ENCODE measurements at places on chromosomes 6 and 20.

- DNase-seq: no peak
These were observed 58.6 kb downstream of the GFOD1 start for GRCh38 chr6:13428583-13429405.

DNA sequence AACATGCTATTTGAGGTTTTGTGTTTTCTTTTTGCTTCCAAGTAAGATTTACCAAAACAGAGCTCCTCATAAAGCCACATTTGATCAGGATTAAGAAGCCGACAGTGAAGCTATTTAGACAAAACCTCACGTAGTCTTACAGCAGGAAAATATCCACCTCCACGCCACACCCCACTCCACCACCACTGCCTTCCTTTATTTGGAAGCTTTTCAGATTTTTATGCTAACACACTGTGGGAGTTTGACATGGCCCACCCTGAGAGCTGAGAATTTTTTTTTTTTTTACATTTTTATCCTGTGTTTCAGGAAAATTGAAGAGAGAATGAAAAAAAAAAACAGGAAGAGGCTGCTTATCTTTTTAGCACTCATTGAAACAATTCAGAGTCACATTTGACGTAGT, 104.8 kb upstream of the MC3R start:
- no peak for DNase-seq

DNA sequence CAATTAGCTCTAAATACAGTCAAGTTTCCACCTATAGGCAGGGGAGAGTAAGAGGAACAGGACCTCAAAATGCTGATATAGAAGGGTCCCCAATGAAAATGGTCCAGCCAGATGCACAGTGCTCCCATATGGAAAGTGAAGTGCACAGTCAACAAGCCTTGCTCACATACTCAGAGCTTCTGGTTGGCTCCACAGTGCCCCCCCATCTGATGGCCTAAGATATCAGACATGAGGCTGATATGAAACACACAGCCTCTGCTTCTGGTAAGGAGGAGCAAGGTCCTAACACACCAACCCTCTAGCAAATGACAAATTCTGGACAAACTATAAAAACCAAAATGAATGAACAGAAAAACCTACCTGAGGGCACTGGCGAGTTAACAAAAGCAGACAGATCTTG, 111.4 kb upstream of the EMILIN3 start:
- DNase-seq: no peak

DNA sequence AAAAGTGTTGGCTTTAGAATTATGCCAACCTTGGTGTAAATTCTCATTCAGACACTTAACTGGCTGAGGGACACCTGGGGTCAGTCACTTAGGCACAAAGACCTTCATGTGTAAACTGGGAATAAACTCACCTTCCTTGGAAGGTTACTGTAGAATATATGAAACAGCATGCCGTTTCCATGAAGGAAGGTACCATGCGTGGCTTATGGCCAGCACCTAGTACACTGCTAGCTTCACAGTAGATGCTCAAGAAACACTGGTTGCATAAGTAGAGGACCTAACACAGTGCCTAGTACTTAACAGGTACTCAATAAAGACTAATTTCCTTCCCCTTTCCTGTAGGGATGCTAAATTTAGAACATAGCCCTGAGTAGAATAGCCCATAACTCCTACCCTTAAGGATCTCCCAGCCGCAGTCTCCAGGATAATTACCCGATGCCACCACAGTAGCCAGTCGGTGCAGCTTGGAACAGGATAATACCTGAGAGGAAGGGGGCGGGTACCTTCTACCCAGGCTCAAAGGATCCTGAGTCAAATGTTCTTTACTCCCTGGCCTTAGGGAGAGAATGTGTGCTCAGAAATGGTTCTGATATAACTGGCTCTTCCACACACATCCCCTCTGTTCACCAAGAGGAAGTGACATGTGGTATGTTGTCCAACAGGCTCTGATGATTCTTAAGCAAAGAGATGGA, 3.6 kb downstream of the BCL2L1 start:
- DNase-seq: no peak

- DNase-seq: no peak
These were observed 157.0 kb downstream of the SCML4 start for GRCh38 chr6:107666981-107667601.

- no peak for DNase-seq
These were observed 123.5 kb downstream of the SLC24A3 start for GRCh38 chr20:19335916-19336315.

- no peak for DNase-seq
These were observed 15.5 kb downstream of the FAM83B start for GRCh38 chr6:54861905-54862616.

- DNase-seq: no peak
These were observed 7.8 kb upstream of the E2F1 start for GRCh38 chr20:33693741-33694638.

DNA sequence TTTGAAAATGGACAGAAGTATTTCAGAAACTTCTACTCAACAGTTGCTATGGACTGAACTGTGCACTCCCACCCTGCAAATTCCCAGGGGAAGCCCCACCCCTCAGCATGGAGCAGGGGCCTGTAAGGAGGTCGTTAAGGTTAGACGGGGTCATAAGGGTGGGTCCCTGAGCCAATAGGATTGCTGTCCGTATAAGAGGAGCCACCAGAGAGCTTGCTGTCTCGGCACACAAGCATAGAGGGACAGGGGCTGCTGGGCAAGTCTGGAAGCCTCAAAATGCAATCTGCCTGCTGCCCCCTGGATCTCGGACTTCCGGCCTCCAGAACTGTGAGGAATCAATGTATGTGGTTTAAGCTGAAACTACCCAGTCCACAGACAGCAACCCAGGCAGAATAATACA, 37.4 kb upstream of the AFDN start:
- DNase-seq: peak; percentile 63

DNA sequence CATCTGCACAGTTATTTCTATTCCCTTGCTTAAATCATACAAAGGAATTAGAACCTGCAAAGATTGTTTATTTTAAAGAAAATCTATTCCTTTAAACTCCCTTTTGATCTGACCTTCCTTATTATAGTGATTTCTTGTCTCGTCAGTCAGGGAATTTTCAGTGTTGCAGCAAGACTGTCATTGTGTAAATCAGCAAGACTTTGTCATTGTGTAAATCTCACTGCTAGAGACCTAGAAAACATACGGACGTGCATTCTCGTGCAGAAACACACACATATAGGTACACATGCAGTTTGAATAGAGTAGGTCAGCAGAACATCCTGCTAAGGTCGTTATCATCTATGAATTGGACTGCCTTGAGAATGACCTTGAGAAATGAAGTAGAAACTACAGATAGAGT, 6.2 kb upstream of the SGK1 start:
- DNase-seq: no peak

- DNase-seq: no peak
These were observed 90.2 kb downstream of the TMEM242 start for GRCh38 chr6:157233156-157233555.

- DNase-seq: no peak
These were observed 180.3 kb upstream of the ZNF217 start for GRCh38 chr20:53773792-53774401.

DNA sequence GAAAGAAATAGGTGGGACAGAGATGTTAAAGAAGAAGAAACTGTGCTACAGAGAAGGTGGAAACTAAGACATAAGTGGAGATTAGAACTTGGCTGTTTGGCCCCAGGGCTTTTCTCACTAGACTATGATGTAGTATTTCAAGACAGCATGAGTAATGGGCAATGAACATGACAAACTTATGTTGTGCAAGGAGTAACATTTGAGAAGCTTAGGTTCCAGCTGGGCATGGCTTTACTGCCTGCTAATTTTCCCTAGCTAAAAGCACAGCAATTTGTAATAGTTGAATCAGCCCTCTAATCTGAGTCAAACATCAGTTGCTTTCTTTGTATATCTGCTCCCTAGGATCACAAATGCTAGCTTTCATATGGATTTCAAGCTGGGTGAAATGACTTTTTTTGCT, 294.3 kb upstream of the BMP2 start:
- no peak for DNase-seq

DNA sequence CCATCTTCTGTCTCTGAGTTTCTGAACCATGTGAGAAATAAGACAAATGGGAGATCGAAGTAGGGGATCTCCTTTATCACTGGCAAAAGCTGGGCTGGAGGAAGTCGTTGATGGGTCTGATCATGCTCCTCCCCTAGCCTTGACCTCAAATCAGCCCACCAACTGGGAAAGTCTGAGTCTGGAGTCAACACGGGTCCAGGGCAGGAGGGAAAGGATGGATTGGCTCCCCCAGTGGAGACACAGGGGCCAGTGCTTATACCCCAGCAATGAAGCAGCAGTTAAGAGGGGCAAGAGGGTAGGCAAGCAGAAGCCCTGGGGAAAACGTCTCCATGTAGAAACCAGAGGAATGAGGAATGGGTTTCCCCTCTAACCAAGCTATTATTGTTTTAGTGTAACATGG, 152.6 kb downstream of the TBC1D7 start:
- DNase-seq: peak; percentile 19

DNA sequence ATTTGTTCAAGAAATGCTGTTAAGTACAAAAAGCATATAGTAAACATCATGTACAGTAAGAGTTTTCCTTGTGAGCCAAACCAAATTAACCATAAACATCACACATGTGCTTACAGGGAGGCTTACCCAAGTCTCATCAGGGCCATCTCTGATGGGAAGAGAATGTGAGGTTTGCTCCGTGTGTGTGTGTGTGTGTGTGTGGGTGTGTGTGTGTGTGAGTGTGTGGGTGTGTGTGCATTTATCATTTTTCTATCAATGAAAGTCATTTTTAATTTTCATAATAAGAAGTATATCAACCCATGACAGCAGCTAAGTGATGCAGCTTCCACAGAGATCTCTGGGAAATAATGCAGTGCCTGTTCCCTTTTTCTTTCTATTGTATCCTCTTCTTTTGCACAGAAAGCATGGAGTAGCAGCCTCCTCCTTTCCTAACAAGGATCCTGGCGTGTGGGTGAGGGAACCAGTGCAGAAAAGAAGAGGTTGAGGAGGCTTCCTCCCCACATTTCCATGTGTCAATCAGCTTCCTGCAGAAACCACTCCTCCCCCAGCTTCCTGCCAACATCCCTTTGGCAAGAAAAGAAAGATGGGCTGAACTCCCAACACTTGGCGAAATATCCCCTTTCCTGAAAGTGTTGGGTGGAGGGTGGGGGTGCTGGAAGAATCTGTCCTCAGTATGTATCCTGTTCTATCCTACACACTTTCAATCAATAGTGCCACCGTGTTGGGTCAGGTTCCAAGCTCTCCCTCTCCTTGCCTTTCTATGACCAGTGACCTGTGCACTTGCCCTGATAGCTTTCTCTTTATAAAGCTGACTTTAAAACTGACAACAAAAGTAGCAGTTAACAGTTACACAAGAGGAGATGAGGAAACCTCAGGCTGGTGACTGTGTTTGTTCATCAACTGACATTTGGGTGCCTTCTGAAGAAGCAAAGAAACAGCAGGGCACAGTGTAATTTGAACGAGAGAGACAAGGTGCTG, 251.8 kb upstream of the CITED2 start:
- no peak for DNase-seq

DNA sequence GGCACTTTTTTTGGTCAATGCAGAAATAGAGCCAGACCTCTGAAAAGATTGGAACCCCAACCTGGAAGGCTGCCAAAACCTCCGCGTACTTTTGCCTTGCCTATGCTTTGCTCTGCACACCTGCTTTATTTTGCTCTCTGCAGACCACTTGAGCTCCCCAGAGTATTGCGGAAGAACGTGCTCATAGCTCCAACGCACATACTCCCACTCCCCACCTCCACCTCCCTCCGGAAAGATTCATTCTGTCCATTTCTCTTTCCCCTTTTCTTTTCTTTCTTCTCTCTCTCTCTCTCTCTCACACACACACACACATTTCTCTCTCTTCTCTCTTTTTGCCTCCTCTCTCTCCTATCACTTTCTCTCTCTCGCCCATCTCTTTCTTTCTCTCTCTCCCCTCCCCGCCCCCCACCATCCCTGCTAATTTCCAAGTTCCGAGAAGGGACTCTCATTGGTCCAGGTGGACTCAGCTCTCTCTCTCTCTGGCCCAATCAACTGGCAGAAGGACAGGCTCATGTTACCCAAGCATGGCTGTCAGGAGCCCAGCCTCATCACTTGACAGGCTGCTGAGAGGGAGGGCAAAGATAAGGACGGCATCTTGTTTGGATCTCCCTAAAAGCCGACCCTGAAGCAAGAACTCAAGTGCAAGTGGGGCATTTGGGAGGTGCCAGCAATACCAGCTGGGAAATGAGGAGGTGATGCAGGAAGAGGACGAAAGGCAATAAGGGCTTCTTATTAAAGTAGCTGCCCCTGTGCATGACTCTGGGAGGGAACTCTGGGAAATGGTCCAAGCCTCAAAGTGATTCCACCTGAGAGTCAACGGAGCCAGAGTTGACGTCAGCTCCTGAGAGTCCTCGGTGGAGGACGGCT, 246.1 kb downstream of the LY86 start:
- no peak for DNase-seq

- DNase-seq: no peak
These were observed 108.6 kb downstream of the CHD6 start for GRCh38 chr20:41509316-41510200.

Measured in osteocyte (in vitro differentiated cells).